Fibroblast of mammary gland (primary cell): ENCODE measurements at places on chromosomes 6 and 20.

DNA sequence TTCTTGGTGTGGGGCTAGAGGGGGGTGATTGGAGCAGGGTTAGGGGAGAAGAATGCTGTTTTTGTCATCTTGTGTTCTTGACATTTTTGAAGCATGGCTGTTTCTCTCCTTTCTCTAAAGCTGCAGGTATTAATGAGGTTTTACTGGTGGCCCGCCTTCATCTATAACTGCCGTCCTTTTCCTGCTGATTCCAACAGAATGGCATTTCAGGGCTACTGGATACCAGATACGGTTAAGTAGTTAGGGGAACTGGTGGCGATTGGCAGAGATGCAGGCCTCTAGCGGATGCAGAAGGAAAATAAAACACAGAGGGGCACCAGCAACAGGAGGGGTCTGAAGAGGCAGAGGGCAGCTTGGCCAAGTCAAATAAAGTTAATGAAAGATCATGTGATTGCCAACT, 89.7 kb upstream of the EEF1E1 start:
- DNase-seq = no peak

- DNase-seq = peak; percentile 56
These were observed 106.5 kb upstream of the TRAF3IP2 start for GRCh38 chr6:111711984-111712752.

DNA sequence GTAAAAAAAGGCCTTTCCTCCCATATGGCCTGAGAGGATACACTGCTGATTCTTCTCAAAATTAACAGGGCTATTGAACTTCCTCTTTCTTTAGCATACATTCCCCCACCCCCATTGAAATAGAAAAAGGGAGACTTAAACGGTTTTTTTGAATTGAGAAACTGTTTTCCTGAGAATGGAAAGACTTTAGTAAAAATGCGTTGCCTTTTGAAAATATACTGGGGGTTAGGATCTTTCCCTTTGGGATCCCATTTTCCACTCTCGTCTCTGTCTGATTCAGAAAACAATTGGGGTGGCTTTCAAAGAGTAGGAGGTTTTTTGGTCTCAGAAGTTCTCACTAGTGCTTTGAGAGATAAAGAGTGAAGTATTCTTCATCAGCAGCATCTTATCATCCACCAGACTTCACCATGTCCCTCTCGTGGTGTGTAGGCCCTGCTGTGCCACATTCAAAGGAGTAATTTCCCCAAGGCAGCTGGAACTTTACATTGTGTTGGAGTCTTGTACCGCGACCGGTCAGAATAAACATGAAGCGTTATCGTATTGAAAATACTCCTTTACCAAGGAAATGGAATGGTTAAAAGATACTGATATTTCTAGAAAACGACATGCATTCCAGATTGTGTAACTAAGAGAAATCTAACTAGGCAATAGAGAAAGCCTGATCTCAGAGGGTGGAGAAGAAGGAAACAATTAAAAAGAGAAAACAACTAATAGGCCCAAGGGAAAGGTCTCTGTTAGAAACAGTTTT, 10.6 kb downstream of the MYB start:
- no peak for DNase-seq

DNA sequence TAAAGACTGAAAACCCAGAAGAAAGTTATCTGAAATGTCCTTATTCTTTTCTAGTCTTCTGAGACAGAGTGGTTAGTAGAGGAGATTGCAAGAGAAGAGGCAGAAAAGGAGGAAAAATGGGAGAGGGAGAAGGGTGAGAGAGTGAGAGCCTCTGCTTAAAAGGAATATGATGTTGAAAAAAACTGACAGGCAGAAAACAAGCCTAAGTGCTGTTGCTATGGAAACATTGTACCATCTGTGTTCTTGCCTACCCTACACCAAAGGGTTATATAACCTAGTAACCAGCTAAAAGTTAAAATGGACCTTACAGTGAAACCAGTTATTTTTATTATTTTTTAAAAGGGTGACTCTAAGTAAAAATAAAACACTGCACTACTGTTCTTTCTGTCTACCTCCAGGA, 28.3 kb upstream of the SH3BGRL2 start:
- no peak for DNase-seq

GRCh38 chr6:43723737-43724295, 36.2 kb upstream of the MRPS18A start:
- peak; percentile 77 for DNase-seq

DNA sequence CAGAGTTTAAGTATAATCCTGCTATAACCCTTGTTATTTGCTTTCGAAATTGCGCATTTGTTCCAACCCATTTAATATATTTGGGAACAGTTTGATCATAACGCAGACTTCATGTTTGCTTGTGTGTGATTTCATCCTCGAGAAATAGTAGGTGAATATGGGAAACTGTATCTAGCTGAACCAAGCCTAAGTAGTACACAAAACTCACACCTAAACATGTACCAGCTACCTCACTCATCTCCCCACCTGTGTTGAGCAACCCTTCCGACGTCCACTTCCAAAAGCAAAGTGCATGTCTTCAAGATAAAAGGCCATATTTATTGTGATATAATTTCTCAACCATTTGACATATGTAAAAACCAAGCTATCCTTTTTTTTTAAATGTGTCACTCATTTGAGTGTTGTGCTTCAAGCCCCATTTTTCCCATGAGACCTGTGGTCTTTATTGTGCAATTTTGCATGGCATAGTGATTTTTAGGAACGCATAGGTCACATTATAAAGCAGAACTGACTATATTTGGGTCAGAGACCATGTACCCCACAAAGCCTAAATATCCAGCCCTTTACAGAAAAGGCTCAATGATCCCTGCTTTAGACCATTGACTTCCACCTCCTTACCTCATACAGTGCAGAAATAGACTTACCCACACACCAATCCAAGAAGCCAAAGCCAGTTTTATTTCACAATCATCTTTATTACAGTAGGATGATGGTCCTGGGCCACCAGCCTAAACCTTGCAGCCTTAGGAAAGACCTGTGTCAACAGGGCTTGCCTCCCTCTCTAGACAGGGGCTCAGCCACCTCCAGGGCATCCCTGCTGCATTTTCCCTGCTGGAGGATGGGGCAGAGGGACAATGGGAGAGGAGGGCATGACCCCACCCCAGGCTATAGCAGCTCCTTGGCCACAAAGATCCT, 7.1 kb downstream of the CCND3 start:
- no peak for DNase-seq

GRCh38 chr6:134806180-134806798, 143.6 kb downstream of the ALDH8A1 start:
- no peak for DNase-seq

GRCh38 chr6:31979238-31979898, 2.5 kb upstream of the C4A start:
- no peak for DNase-seq

- no peak for DNase-seq
These were observed 48.0 kb downstream of the NPEPL1 start for GRCh38 chr20:58740356-58741308.

DNA sequence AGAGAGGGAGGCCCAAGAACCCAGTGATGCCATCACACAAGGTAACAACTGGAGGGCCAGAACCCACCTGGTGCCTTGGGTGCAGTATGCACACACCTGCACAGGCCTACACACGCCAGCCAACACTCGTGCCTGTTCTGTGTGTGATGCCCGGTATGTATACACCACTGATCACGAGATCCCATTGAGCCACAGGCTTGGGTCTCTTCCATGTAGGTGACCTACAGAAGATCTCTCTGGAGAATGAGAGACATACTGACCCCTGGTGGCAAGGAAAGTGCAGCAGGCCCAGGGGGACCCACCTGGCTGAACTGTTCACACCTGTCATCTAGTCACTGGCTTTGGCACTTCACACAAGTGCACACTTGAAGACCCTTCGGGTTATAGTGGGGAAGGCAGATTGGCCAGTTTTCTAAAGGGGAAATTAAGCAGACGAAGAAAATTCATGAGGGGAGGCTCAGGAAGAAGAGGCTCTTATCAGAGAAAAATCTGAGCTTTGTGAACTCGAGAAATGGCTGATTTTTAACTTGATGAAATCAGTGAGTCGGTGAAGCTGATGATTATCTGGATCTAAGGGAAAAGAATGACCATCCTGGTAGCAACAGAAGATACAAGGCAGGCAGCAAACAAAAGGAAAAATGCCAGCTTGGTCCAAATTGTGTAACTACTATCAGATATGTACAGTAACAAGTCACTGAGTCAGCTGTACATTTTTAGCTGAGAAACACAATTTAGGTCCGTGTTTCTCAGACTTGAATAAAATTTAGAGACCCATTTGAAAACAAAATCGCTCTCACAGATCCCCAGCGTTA, 69.1 kb upstream of the PBOV1 start:
- DNase-seq = peak; percentile 12

DNA sequence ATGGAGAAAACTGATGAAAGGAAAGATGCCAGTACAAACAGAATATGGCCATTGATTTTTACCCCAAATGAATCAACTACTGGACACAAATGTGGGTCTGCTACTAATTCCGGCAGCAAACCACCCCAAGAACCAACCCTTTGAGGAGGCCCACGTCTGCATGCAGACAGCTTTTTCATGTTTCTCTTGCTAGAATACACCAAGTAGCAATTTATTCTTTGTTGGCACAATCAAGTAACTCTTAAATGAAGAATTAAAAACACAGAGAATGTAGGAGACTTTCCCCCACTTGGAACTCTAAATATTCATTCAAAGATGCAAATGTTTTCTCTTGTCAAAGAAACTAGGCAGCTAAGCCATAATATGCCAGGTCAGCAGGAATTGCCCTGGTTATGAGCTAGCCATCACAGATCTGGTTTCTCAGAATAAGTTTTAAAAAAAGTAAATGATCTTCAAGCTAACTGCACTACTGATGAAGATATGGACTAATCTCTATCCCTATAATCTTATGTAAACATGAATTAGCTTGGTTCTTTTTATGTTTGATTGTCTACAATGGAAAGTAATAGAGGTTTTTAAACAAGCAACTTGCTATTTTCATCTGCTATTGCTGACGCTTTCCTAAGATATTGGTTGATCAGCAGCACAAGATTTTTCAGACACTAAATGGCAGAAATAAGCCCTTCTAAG, 163.1 kb upstream of the THEMIS start:
- DNase-seq = no peak

DNA sequence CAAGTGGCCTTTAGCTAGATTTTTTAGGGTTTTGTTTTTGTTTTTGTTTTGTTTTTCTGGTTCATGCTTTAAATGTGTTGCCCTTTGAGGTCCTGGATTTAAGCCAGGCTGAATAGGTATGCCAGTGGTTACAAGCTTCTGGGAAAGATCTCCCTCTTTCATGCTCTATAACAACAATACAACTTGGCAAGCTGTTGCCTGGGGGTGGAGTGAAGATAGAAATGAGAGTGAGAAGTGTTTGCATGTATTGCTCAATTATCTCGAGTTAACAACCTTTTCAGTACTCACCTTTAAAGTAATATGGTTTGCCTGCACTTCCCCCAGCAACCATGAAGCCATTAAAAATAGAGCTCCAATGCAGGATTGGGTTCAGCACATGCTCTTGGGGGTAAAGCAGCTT, 19.2 kb upstream of the HAO1 start:
- DNase-seq = no peak

GRCh38 chr6:36862164-36862847, 12.3 kb downstream of the PPIL1 start:
- no peak for DNase-seq

DNA sequence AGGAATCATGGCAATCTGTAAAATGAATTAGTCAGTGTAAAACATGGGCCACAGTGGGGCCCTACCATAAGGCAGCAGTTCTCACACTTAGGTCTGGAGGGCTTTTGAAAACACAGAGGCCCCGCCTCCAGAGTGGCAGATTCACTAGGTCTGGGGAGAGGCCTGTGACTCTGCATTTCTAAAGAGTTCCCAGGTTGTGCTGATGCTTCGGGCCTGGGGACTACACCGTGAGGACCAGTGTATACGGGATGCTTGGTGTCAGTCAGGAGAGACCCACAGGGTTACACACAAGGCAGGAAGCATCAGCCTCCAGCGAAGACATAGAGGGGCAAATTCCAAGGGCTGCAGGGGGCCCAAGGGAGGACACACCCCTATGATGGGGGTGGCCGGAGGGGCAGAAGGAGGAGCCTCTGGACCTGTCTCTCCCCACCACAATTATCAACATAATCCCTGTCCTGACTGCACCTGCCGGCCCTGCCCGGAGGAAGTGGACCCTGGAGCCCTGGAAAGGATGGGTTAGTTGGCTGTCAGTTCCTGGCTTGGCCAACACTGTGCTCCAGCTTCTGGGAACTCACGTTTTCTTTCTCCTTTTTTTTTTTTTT, 46.7 kb downstream of the FGD2 start:
- DNase-seq = no peak

DNA sequence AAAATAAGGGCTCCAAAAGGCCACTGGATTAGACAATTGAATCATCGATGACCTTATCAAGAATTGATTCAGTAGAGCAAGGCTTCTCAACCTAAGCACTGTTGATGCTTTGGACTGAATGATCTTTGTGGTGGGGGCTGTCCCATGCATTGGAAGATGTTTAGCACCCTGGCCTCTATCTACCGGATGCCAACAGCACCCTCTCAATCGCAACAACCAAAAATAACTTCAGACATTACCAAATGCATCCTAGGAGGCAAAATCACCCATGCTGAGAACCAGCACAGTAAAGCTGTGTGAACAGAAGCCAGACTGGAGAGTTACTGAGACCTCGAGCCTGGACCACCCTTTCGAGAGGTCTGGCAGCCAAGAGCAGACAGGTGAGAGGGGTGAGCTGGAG, 67.5 kb downstream of the TBC1D7 start:
- no peak for DNase-seq

DNA sequence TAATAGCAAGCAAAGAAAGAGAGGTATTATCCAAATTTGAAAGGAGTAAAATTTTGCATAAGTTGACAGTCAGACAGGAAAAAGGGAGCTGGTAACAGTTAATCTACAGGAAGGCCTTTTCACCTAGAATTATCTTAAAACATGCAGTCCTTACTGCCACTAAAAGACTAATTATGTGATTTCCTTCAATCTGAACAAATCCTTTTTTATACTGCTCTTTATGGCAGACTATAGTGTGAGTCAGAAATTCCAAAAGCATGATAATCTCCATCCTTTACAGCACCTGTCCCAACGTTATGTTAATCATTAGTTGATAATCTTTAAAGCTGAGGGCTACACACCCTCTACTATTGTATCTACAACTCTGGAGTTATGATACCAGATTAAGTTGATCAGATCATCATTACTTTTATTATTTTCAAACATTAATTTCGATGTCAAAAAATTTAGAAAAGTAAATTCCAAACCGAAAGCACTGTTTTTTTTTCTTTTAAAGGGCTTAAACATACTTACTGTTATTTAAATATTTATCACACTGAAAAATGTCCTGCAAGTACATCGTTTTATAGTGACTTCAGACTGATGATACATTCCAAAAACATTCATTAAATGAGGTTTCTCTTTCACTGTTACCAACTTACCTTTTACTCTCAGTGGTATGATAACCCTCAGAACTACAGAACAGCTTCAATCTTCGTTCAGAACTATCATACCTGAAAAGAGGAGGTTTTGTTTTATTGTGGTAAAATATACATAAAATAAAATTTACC, 33.2 kb upstream of the AKAP7 start:
- no peak for DNase-seq

- DNase-seq = no peak
These were observed 206.6 kb upstream of the MARCKS start for GRCh38 chr6:113650610-113650979.

- no peak for DNase-seq
These were observed 594.6 kb downstream of the DOK5 start for GRCh38 chr20:55070001-55070400.
